ENCODE measurements at places on chromosomes 11 and 22. TPM values are rescaled to one million over a fixed set of nuclear protein-coding genes. Genes with fewer than 3 reads are reported as not detected.

CD6 gene
- 0.80 TPM for total RNA-seq

KCTD14 gene
- 2.3 TPM for total RNA-seq

TRIM68 gene
- 4.7 TPM for total RNA-seq

ACCS gene
- total RNA-seq = 5.9 TPM

IFITM10 gene
- 0.96 TPM for total RNA-seq

OR5B21 gene
- total RNA-seq = not detected

JAML gene
- 2.7 TPM for total RNA-seq

CCDC88B gene
- 4.5 TPM for total RNA-seq

YPEL1 gene
- total RNA-seq = 0.36 TPM

BIRC3 gene
- 2.2 TPM for total RNA-seq

GRCh38 chr11:4480577-4481239 lies 1.7 kb upstream of the OR52K1 start:
- peak; percentile 42 for ATAC-seq

- ATAC-seq = no peak
These were observed 96.6 kb upstream of the LMO1 start for GRCh38 chr11:8360086-8360828.

DNA sequence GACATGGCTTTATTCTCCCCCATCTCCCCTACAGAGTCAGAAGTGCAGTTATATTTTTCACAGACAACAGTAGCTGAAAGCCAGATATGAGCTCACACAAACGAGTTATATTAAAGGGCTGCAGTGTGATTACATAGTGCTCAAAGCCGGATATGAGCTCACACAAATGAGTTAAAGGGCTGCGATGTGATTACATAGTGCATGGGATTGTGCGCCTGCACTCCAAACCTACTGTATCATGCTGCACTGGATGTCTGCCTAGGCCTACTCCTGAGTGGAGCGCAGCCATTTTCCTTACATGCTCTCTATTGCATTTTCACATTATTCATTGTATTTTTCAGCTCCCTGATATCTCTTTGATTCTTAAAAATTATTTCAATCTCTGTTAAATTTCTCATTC lies 414.6 kb upstream of the LARGE1 start:
- ATAC-seq = no peak

DNA sequence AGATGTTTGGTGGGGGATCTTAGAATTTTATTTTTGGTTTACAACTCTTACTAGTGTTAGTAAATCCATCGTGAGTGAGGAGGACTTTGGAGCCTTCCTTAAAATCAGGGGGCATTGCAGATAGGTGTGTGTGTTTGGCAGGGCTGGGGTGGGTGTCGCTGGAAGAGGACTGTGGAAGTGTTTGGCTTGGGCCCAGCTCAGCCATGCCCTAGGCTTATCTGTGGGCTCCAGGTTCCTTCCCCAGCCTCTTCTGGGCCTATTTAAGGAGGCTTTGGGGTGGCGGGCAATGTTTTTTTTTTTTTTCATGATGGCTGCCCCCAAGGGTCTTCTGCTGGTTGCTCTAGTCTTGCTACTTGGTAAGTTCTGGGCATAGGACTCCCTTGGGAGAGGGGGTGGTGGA lies 22.1 kb downstream of the MTFP1 start:
- no peak for ATAC-seq

DNA sequence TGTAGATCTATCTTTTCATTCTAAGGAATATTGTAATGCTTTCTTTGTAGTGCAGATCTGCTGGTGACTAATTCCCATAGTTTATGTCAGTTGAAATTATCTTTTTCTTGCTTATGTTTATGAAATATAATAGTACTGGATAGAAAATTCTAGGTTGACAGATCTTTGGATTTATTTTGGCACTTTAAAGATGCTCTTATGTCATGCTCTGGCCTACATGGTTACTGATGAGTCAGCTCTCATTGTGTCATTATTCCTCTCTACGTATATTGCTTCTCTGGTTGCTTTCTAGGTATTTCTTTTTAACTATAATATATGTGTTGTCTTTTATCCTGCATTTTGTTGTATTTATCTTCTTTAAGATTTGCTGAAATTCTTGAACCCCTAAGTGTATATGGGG lies 955.5 kb upstream of the CHORDC1 start:
- ATAC-seq = no peak

GRCh38 chr11:112128483-112129121 lies 35.3 kb downstream of the IL18 start:
- ATAC-seq = peak; percentile 64

- ATAC-seq = no peak
These were observed 113.8 kb downstream of the ST3GAL4 start for GRCh38 chr11:126469311-126469710.

DNA sequence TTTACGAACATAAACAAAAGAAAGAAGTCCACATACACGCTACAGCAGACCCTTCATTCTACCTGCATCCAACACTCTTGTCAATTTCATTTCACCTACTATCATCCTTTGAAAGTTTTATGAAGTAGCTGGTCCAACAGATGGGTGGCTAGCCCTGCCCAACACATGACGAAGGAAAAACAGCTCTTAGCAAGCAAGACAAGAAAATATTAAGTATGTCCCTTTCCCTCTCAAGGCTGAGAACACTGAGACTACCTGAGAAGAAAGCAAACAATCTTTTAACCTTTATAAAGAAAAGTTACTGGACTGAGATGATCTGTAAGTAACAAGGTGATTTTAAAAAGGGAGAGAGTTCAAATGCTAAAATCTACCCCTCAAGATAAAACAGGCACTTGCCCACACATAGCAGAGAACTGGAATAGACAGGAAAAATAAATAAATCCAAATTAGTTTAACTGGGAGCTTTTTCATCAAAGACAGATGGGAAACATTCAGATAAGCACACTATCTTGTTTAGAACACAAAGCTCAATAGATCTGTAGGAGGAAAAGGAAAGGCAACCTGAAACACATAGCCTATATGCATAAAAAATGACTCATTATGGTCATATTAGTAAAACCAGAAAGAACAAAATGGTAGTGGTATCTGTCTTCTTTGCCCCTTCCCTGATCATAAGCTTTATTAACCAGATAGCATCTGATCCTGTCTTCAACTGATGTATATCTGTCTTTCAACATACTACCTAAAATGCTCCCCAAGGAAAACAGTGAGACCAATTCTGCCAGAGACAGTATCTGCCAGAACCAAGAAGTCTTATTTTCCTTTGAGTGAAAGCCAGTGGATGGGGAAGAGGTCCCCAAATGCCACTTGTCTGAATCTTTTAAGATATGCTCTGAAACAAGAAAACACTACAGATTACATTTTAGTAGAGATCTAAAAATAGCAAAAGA lies 104.3 kb downstream of the MRTFA start:
- no peak for ATAC-seq

DNA sequence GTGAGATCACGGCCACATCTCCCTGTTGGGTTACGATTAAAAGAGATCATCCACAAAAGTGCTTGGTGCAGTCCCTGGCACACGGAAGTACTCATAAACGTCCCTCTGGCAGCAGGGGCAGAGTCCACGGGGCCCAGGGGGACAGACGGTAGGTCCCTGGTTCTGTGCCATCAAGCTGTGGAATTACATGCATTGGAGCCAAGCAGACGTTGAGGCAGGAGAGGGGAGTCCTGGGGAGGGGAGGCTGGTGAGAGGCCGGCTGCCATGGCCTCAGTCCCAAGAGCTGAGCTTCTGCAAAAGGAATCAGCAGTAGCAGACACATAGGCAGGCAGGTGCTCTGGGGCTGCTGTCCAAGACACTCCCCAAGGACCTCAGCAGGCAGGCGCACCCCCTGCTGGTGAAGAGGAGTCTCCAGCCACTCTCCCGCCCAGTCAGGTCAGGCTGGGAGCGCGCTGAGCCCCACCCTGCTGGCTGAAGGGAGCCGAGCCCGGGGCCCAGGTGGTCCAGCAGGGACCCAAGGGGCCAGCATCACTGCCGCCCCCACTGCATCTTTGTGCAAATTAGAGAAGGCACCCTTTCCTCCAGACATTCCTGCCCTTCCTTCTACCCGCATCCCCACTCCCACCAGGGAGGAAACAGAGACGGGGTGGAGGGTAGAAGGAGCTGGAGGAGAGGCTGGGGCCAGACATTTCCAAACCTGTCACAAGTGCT lies 7.6 kb upstream of the KCTD17 start:
- ATAC-seq = peak; percentile 86

GRCh38 chr11:10017911-10018310 lies 276.1 kb downstream of the SBF2 start:
- ATAC-seq = no peak

DNA sequence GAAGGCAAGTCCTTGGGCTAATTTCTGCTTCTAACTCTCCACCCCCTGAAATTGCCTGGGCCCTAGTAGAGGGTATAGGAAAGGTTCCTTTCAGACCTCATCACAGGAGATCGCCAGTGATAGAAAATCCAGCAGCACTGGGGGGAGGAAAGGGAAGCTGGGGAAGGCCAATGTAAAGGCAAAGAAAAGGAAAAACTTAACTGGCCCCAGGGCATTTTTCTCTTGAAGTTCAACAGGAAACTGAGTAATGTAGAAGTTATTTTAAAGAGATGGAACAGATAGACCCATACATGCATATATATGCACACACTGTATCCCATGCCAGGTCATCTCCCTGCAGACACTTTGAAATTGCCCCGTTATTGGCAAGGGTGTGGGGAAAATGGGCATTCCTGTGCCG lies 134.0 kb downstream of the TRIM44 start:
- ATAC-seq = no peak

- ATAC-seq = no peak
These were observed 1.9 kb downstream of the EPS8L2 start for GRCh38 chr11:707817-708420.

- ATAC-seq = no peak
These were observed 195.5 kb upstream of the CADM1 start for GRCh38 chr11:115699733-115700132.

DNA sequence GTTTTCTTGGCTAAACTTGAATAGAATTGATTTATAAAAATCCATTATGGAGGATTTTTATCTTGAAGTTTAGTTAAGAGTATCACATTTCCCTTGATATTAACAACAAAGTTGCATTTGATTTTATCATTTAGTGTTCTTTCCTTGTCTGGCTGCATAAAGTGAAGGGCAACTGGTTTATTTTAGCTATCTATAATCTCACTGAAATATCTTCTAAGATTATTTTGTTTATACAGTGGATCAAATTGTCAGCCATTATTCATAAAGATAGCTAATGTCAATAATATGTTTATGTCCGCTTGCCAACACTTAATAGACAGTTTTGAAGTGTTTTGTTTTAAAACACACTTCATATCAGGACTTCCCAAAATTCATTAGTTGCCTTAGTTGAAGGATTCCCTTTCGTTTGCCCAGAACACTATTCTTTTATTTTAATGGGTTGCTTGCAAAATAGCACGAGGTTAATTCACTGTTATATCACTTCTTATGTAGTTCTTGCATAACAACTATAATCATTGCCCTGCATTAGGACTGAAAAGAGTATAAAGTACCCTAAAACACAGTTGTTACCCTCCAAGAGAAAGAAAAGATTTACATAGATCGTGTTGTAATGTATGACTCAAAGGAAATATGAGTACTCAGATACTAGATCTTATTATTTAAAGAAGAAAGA lies 73.0 kb downstream of the MSANTD4 start:
- no peak for ATAC-seq

DNA sequence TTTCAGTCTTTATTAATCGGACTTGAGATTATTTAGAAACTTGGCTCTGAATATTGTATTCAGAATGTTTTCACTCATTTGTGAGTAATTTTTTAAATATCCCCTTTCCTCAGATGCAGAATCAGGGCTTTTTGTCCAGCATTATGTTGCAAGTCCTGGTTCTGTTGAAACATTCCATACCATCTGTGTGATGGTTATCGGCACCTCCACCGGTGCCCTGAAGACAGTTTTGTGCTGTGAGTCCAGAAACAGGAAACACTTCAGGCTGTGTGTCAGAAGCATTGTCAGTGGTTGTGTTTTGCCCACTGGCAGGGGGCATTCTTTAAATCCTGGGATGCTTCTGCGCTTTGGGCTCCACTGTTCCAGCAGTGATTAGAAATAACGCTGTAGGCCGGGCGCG lies 20.4 kb downstream of the CDPF1 start:
- ATAC-seq = no peak

GRCh38 chr11:60781286-60781980 lies 3.7 kb upstream of the MS4A10 start:
- ATAC-seq = no peak

GRCh38 chr22:44889255-44889878 lies 120.4 kb downstream of the PHF21B start:
- no peak for ATAC-seq

GRCh38 chr11:128688031-128688713 lies 5.7 kb upstream of the FLI1 start:
- no peak for ATAC-seq

GRCh38 chr11:56885177-56885576 lies 103.5 kb upstream of the OR5AK2 start:
- ATAC-seq = peak; percentile 74

- ATAC-seq = peak; percentile 85
These were observed 229.3 kb downstream of the CASP12 start for GRCh38 chr11:104668797-104669463.

GRCh38 chr11:120430146-120430545 lies 81.4 kb upstream of the GRIK4 start:
- no peak for ATAC-seq

DNA sequence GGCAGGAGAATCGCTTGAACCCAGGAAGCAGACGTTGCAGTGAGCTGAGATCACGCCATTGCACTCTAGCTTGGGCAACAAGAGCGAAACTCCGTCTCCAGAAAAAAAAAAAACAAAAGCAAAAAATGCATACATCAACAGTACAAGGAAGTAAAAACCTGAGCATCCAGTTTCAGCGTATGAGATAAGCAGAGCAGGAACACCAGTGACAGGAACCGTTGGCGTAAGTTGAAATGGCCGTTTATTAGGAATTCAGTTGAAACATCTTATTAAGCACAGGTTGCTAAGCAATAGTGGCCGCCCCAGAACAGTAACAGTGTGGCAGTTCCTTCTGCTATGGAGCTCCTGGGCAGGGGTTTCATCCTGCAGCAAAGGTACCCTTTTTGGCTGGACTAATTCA lies 4.0 kb upstream of the L3MBTL2 start:
- no peak for ATAC-seq

GRCh38 chr11:122115524-122116379 lies at the start of gene BLID:
Gene BLID, minus strand, starts transcription at chr11:122116215. Its CDS starts 293 bp downstream, at chr11:122115922.
- no peak for ATAC-seq

DNA sequence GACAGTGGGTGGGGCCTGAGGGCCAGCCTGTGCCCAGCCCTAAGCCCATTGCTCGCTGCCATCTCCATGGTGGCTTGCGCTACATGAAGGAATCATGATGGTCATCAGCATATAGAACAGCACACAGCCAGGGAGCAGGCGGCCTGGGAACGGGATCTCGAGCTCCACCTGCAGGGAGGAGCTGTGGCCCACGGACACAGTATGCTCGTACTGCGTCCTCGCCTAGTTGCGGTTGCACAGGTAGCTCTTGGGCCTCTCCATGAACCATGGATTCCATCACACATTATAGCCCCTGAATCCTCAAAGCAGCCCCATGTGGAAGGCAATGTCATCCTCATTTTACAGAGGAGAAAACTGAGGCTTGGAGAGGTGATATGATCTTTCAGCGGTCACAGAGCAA lies 15.1 kb downstream of the SEC14L4 start:
- ATAC-seq = no peak

DNA sequence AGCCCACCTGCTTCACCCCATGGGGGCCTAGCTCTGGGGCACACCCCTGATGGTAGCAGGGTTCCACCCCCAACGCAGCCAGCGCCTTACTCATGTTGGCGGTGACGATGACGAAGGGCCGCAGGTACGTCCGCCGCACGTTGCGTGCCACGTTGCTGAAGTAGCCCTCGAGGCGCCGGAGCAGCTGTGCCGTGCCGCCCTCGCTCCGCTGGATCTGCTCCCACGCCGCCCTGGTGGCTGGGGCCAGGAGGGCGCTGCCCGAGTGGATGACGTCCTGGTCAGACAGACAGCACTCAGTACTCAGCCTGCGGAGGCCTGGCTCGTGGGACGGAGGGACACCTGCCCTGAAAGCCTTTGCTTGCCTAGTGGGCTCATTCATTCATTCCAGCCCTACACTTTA lies 50.8 kb downstream of the TRMU start:
- peak; percentile 6 for ATAC-seq

All from esophagus mucosa (tissue), 1 donor.